ENCODE measurements at places on chromosomes 3 and 15. TPM values are rescaled to one million over a fixed set of nuclear protein-coding genes. Genes with fewer than 3 reads are reported as not detected.

The ALS2CL gene
- total RNA-seq, result 0.16 TPM

The SLC4A7 gene
- total RNA-seq, result 69.0 TPM

DNA sequence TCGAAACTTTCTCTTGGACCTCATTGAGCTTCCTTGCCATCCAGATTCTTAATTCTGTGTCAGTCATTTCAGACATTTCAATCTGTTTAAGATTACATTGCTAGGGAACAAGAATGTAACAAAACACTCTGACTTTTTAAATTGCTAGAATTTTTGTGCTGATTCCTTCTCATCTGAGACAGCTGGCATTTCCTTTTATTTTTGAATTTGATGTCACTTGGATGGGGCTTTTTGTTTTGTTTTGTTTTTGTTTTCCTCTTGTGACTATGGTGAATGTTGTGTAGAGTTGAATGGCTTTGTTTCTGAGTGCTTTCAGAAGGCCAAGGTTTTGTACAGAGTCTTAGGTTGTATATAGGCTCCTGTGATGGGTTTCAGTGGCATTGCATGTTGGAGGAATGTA lies 1129.3 kb downstream of the NAALADL2 start:
- no peak for DNase-seq
- H3K4me3 ChIP-seq, result no peak overlapping the region
- no peaks in the 10 kb centered on the region for H3K27me3 ChIP-seq
- H3K27ac ChIP-seq, result peak overlapping the region; percentile 58

DNA sequence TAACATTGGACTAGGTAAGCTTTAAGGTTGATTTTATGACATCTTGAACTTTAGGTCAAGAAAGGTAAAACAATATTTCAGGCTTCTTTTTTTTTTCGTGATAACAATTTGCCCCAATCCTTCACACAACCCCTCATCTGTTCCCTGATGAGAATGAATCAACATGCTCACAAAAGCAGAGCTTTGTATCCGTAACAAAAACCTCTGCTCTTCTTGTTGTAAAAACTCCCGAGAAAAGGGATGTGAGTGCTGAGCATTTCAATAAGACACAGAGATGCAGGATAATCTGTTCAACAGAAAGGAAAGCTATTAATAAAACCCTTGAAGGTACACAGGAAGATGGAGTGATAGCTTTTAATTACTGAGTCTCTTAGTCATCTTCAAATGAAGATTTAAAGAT lies 94.3 kb downstream of the RAD18 start:
- DNase-seq, result no peak
- H3K36me3 ChIP-seq, result peaks cover 10% of the 10 kb centered on the region
- H3K4me3 ChIP-seq, result no peak overlapping the region
- no peaks in the 10 kb centered on the region for H3K27me3 ChIP-seq
- no peak overlapping the region for H3K27ac ChIP-seq

- no peaks in the 10 kb centered on the region for H3K4me1 ChIP-seq
- H3K36me3 ChIP-seq, result no peaks in the 10 kb centered on the region
- H3K4me3 ChIP-seq, result no peak overlapping the region
- H3K27me3 ChIP-seq, result peaks cover 2% of the 10 kb centered on the region
Observed at GRCh38 chr3:84946240-84946639, 12.5 kb upstream of the CADM2 start.

The OSBPL10 gene
- 18.7 TPM for total RNA-seq

- H3K27ac ChIP-seq, result no peak overlapping the region
- H3K4me1 ChIP-seq, result peaks cover 59% of the 10 kb centered on the region
- H3K4me3 ChIP-seq, result no peak overlapping the region
- H3K36me3 ChIP-seq, result peaks cover 3% of the 10 kb centered on the region
Observed at GRCh38 chr3:9222049-9222448, 27.4 kb downstream of the SRGAP3 start.

DNA sequence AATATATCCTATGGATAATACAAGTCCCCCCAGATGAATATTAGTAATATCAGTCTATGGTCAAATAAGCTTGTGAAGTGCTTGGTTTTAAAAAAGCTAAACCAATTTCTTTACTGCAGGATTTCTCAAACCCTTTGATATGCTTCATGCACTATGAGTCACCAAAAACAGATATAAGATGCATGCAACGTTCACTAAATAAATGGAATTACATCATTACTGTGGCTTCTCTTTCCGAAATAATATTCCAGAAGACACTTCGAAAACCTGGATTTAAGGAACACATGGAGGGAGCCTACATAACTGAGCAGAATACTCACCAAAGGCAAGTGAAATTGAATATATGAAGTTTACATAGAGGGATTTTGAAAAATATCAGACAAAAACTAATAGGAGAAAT lies 126.3 kb upstream of the ABI3BP start:
- H3K27ac ChIP-seq, result no peak overlapping the region
- H3K4me3 ChIP-seq, result no peak overlapping the region
- H3K36me3 ChIP-seq, result no peaks in the 10 kb centered on the region
- no peak for DNase-seq
- peaks cover 16% of the 10 kb centered on the region for H3K27me3 ChIP-seq

The CHRFAM7A gene
- 12.7 TPM for total RNA-seq

DNA sequence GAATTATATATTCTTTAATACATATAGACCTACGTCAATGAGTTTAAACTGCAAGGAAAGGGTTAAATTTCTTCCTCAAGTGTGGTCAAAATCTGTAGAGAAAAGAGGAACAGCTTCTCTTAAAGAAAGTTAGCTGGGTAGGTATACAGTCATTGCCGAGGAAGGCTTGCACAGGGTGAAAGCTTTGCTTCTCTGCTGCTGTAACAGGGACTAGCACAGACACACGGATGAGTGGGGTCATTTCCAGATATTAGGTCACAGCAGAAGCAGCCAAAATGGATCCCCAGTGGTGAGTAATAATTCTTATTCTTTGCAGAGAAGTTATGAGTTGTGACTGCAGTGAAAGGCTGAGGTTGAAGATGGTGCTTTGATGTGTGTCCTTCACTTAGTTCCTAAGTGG lies at the start of gene CD86:
TSS of gene CD86 (plus strand) at position 148 of the 400 bp plus-strand sequence. CDS start at position 276, 128 bp downstream.
- DNase-seq, result no peak
- no peak within 1 kb of the TSS for H3K27ac ChIP-seq
- no peak within 1 kb of the TSS for H3K4me3 ChIP-seq
- no peaks in the 10 kb centered on the region for H3K36me3 ChIP-seq
- H3K4me1 ChIP-seq, result no peaks in the 10 kb centered on the region
